A549 treated with CpdA at 1 μM for 4 hours (cell line): ENCODE measurements at places on chromosomes 16 and 17. TPM values are rescaled to one million over a fixed set of nuclear protein-coding genes. Genes with fewer than 3 reads are reported as not detected.

Gene SPN
- 0.01 TPM in 1 of 5 replicates, not detected in the others for total RNA-seq

Gene NXPH3
- 0.14 to 0.26 TPM (median 0.19 TPM) in 5 replicates for total RNA-seq

Gene MYH11
- 0.02 to 0.13 TPM (median 0.04 TPM) in 5 replicates for total RNA-seq

Gene HOXB5
- 1.8 to 2.8 TPM (median 2.4 TPM) in 5 replicates for total RNA-seq

Gene JUP
- total RNA-seq: 84.4 to 128 TPM (median 119 TPM) in 5 replicates

Gene COIL
- 17.5 to 22.7 TPM (median 17.8 TPM) in 5 replicates for total RNA-seq

Gene TRAPPC1
- 309 to 334 TPM (median 324 TPM) in 5 replicates for total RNA-seq

Gene CCL1
- not detected in 5 replicates for total RNA-seq

Gene PYY
- total RNA-seq: 0.11 TPM in 1 of 5 replicates, not detected in the others

Gene OR3A3
- total RNA-seq: not detected in 5 replicates
